Activated CD4-positive, alpha-beta T cell treated with anti-CD3 and anti-CD28 coated beads, Interleukin-2, amount 10 ng/mL, durations not matched to agents 7 days and 5 days (primary cell): ENCODE measurements at places on chromosomes 3 and 15.

GRCh38 chr15:88546248-88547129, at the start of gene DET1:
Gene DET1 (minus strand): TSS chr15:88546681. CDS start chr15:88531705, 14,976 bp downstream.
- peak; percentile 97 for DNase-seq

DNA sequence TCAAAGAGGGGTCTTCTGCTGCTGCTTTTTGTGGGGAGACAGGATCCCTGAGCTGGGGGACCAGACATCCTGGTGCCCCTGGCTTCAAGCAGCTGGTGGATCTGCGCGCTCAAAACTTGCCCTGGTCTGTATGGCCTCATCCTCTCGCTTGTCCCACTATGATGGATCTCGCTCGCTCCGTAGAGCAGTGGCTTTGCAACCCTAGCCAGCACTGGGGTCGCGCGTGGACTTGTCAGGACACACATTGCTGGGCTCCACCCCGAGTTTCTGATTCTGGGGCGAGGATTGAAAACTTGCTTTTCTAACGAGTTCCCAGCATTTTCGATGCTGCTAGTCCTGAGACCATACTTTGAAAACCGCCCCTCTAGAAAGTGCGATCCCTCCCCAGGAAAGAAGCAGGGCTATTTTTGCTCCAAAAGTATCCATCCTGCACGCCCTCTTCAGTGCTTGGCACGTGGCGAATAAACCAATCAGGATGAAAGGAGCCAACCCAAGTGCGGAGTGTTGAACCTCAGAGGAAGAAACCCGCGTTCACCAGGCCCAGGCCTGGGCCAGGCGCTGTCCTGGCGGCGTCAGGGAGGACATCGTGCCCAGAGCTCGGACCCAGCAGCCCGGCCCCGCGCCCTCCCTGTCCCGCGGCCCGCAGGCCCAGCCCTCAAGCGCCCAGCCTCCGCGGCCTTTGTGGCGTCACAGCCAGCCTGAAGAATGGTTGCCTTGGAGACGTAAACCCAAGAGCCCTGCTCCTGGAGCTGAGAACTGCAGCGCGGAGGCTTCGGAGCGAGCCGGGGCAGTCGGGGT, at the start of gene CFAP100:
CFAP100 (plus strand) TSS at position 731 of the 798 bp plus-strand sequence. CDS start 1,092 bp downstream, outside the sequence.
- no peak for DNase-seq

GRCh38 chr3:128424508-128425069, 42.1 kb downstream of the DNAJB8 start:
- no peak for DNase-seq

DNA sequence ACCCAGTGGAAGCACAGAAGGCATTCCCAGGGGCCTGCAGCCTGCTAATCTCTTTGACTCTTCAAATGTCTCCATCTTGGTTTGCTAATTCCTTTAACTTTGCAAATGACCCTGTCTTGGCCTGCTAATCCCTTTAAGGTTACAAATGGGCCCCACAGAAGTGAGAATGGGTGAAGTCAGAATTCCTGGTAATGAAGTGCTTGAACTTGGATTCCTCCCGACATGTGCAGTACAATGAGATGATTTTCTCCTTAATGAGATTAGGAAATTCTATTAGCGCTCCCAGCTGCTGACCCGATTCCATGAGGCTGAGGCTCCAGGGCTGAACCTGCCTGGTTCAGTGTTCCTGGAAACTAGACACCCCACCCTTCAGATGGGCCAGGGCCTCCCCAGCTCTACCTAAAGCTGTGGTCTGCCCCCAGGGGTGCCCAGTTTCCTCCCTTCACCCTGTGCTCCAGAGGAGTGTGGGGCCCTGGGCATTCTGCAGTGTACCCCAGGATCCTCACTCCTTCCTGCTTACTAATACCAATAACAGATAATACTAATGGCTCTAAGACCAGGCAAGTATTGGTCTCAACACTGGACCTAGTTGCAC, 47.4 kb downstream of the SCN5A start:
- no peak for DNase-seq

GRCh38 chr3:24863215-24863614, 368.6 kb upstream of the THRB start:
- no peak for DNase-seq

GRCh38 chr3:98343647-98344507, 9.8 kb upstream of the OR5K4 start:
- DNase-seq = peak; percentile 54

DNA sequence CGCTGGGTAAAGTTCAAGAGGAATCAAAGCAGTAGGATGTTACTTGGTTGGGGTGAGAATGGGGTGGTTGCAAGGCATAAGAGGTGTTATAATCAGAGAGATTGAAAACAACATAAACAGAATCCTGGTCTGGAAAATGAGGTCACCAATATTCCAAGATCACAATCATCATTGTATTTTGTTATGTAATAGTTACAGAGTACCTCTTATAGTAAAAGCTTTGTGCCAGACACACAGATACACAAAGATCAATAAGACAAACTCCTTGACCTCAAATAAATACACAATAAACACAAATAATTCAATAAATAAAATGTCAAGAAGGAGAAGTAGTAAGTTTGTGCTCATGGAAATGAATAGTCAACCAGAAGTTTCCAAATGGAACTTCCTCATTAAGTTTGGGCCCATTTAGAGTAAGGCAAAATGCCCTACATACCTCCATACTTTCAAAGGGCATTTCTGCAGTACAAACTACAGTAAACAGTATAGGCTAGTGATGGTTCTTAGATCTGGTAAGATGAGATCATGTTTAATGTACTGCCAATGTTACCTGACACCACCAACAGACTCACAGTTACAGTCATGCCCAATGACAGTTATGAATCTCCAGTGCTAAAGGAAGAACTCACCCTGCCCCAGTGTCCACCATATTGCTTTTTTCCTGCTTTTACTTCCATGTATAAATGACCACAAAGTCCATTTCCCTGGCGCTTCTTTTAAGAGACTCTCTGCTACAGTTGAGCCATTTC, 93.4 kb downstream of the KCNMB2 start:
- no peak for DNase-seq

DNA sequence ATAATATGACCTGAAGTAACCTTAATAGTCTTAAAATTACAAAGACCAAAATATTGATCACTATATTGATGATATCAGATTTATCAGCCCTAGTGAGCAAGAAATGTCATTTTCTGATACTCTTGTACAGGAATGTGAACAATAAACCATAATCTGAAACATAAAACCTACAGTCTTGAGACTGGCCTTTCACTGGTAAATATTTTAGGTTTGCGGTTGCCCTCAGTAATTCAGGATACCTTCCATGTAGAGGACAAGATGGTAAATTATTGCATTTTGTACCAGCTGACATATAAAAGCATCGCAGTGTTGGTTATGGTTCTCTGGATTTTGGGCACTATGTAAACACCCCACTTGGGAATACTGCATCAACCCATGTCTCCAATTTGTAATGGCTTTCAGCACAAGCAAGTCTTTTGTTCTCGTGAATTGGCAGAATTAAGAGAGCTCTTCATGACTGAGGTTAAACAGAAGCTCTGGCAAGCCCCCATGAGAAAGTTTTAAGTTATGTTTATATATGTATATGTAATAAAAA, 128.5 kb downstream of the LMLN start:
- DNase-seq = no peak

DNA sequence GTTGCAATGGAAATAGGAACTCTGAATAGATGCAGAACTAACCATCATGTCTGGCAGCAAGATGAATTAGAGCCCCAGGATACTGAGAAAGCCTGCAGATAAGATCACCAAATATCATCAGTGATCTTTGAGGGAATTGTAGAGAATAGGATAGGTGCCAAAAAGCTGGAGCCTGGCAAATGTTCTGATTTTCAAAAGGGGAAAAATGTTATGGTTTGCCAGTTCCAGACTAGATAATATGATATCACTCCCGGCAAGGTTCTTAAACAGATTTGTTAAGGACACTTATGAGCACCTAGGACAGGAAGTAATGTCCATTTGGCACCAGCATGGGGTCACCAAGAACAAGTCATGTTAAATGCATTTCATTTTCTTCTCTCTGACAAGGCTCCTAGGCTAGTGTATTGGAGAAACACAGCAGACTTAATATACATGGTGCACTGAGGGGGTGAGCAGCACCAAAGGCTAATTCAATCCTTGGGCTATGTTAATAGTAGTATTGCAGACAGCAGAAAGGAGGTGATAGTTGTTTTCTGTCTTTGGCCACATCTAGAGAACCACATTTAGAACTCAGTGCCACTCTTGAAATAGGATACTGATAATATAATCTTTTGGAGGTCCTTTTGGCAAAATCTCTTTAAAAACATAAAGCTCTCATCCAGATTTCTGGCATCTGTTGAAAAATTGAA, 4.8 kb downstream of the SRGAP3 start:
- DNase-seq = no peak

GRCh38 chr3:149374391-149374790, 3.1 kb downstream of the TM4SF1 start:
- DNase-seq = no peak

GRCh38 chr3:12433823-12434222, 50.5 kb upstream of the TSEN2 start:
- DNase-seq = no peak

GRCh38 chr3:160781402-160781801, 25.4 kb downstream of the PPM1L start:
- no peak for DNase-seq

DNA sequence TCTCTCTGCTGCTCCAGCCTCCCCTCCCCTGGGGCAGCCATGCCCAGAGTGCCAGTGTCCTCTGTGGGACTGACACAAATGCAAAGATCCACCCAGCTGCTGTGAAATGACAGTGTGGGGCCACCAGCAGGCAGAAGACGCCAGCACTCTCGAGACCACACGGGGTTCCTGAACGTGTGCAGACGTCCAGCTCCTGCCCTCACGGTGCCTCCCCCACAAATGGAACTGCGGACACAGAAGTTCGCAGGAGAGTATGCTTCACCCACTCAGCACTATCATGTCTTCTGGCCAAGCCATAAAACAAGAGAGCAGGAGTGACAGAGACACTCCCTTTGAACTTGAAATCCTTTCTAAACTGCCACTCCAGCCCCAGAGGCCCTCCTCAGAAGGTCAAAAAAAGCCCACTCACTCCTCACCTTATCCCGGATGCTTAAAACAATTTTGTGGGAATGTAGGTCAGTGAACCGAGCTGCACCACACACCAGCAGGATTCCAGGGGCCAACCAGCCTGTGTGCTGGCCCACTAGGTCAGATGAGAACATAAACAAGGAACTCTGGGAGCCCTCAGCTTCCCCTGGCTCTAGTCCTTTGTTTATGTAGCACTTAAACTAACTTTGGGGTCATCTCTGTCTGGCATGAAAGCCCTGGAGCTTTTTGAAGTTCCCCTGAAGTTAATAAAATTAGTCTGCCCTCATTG, 112.6 kb downstream of the DNAJB8 start:
- no peak for DNase-seq
